GOT3 (cell line): ENCODE measurements at places on chromosomes 3 and 15.

- no peak for DNase-seq
These were observed 91.8 kb downstream of the ATP10A start for GRCh38 chr15:25771338-25771706.

DNA sequence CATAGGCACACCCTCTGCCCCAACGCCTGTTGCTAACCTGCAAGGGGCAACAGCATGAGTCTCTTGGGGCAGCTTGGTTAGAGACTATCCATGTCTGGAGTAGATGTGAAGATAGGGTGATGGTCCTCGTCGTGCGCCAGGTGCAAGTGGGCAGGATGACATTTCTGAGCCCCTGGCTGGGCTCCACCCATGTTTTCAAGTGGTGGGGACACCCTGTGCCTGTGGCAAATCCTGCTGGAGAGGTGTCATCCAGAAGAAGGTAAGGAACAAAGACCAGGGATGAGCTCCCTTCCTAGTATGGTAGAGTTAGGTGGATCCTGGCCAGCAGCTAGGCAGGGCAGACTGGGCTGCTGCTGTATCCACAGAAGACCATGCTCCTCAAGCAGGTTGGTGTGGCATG lies 152.6 kb downstream of the ABHD5 start:
- no peak for DNase-seq

DNA sequence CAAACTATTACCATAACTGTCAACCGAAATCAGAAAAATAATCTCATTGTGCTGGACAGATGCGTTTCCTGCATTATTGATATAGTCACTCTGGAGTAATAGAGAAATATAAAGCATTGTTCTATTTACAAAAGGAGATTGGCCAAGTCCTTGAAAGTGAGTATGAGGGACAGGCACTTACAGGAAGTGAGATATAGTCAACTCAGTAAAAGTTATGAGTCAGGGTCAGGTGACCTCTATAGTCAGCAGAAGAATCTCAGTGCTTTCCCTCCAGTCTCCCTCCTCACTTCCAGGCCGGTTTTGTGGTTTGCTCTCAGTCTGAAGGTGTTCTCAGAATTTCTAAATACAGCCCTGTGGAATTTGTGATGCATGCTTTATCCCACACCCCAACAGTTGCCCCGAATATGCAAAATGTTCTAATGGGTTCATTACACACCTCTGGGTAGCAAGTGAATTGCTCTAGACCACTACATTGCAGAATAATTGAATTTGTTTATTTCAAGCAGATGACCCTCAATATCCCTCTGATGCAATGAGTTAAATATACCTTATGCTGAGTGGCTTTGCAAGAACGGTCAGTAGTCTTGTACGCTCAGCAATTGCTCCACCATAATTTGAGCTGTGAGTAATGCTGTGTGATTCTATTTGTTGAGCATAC lies 787.7 kb downstream of the MCTP2 start:
- DNase-seq: no peak

GRCh38 chr15:73941044-73941443 lies 14.8 kb downstream of the LOXL1 start:
- DNase-seq: no peak

GRCh38 chr3:159472611-159473010 lies 516.0 kb upstream of the IL12A start:
- DNase-seq: no peak

DNA sequence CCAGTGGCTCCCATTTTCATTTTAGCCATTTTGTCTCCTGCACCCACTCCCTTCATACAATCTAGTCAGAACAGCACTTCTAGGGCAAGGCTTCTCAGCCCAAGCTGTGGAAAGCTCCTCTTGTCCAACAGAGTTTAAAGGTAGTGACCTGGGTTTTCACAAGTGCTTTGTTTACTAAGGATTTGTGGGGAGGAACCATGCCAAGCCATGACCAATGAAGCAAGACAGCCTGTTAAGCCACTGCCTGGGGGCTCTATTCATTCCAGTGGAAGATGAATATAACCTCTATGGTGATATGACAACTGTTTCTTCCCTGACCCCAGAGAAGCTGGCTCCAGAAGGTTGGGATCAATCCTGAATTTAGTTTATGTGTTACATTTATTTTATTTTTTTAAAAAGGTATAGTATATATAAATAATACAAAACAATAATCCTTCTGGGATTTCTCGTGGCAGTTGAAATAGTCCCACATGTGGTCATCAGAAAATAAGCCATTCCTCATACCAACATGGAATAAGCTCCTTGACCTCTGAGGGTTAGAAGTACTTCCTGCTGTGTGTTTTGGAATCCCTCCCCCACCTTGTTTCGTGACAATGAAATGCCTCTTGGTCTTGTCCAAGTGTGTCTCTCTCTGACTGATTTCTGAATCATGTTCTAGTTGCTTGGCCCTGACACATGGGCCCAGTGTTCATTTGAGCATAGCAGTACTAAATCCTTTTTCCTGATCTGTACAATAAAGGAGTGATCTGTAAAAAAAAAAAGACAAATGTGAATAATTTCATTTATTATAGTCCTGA lies 13.3 kb upstream of the THUMPD3 start:
- DNase-seq: no peak
